ENCODE measurements at places on chromosomes 5 and 9.

DNA sequence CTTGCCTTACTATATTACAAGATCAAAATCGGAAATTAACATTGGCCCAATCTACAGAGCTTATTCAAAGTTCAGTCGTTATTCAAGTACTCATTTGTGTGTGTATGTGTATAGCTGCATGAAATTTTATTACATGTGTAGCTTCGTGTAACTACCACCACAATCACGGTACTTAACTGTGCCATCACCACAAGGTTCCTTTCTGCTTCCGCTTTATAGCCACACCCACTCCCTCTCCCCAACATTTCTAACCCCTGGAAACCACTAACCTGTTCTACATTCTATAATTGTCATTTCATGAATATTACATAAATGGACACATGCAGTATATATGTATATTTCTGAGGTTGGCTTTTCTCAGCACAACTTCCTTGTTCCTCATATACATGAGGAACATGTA is 4.0 kb upstream of the TEX48 start:
- no peak for DNase-seq

DNA sequence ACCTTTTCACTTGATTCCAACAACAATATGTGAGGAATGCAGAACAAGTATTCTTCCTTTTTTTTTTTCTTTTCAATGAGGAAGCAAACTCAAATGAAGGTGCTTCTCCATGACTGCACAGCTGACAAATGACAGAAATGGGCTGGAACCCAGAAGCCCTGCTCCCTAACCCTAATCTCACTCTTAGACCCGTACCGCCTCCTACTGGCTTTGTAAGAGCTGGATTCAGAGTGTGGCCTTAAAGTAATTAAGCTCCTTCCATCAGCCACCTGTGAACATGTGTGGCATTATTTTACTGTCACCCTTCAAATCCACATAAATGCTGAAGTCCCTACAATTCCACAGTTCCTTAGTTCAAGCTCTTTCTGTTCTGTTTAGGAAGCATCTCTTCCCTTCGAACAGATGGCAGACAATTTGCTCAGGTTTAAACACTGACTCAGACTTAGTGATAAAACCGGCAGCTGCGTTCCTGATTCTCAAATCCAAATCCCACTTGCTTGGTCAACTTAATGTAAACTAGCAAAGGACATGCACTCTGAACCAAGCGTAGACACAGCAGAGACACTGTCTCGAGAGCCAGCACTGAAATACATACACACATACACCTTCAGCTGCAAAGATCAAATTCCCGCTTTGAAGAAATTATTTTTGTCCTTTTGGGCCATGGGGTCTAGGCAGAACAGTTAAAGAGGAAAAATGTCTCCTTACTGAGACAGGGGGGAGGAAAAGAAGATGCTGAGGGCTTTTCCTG is 316.7 kb upstream of the TLE4 start:
- DNase-seq: no peak

- DNase-seq: no peak
Observed at GRCh38 chr5:6573651-6574101, 59.2 kb downstream of the NSUN2 start.

DNA sequence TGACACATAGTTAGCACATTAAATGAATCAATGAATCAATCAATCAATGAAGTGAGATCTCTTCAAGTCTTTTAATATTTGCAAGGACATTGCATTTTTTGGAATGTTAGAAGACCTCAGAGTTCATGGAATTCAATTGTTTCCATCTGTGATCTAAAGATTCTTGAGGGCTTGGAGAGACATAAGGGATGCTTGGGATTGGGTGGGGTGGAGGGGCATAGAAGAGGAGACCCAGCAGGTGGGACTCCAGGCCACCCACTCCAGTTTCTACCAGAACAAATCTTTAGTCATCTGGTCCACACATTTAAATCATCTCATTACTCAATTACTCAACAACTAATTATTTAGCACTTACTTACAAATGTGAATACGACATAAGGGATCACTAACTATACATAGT is 251.0 kb upstream of the TRIM32 start:
- no peak for DNase-seq

GRCh38 chr9:131174681-131175239 is 49.4 kb downstream of the NUP214 start:
- no peak for DNase-seq

DNA sequence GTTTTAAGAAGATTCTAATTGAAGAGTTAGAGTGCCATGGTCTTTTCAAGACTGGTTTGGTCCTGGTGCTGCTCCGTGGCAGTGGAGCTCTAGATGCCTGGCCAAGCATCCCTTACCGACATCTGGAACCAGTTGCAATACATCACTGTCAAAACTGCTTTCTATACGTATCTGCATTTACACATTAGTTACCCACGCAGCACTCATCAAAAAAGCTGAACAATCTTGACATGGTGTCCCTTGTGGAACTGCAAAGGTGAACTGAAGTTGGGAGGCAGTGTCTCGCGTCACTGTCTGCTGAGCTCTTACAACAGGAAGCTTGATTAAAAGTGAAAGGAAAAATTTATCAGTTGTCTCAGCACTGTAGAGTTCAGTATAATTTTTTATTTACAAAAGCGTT is 82.6 kb downstream of the PBX3 start:
- DNase-seq: peak; percentile 53

DNA sequence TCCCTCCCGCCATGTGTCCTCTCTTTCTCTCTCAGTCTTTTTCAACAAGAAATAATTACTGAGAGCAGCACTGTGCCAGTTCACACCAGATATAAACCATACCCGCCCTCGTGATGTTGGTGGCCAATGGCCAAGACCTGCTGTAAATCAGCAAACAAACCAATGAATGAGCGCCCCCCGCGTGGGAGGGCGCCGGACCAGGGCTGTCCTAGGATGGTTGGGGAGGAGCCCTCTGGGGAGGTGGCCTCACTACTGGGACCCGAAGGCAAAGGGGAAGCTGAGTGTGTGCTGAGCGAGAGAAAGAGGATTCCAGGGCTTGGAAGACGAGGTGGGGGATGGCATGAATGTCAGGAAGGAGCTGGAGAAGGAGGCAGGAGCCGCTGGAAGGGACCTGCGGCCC is 51.2 kb upstream of the BARHL1 start:
- no peak for DNase-seq

GRCh38 chr5:139961435-139962157 is 81.5 kb downstream of the NRG2 start:
- no peak for DNase-seq

DNA sequence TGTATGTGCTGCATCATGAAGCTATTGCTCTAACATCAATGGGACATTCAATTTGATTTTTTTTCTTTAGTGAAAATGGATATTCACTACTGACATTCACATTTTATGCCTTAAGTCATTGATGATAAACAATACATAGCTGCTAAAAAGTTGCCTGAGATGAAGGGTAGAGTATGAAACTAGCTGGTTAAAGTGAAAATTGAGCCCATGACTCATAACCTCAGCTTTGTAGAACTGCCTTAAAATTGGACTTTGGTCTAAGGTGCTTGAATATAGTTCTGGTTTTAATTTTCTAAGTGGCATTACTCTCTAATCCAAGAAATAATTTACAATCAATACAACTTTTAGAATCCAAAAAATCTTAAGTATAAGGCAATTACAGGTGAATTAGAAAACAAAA is 740.4 kb upstream of the RIOK2 start:
- DNase-seq: no peak

DNA sequence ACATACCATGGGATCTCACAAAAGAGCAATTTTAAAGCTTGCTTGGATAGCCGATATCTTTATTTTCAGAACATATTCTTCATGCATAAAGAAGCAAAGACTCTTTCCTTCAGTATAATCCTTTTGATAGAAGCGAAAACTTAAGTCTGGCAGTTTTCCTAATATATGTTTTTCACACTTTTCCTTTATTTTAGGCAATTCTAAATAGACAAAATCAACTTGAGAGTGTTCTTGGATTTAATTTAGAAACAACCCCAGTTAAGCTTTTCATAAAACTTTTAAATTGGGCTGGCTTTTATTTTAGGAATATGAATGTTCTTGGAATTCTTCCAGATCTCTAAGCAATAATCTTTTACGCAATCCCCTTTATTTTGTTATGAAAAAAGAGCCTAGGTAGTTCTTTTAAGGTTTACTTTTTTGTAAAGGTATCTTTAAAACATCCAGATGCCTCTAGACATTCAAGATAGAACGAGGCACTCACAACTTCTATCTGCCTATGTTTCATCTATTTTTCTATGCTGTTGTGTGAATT is 51.5 kb upstream of the HSPB3 start:
- no peak for DNase-seq

- no peak for DNase-seq
Observed at GRCh38 chr5:118434522-118434921, 553.8 kb downstream of the DTWD2 start.

GRCh38 chr9:21505425-21506179 is 23.5 kb upstream of the IFNE start:
- DNase-seq: no peak

- no peak for DNase-seq
Observed at GRCh38 chr5:67249590-67249895, 52.9 kb upstream of the CD180 start.

- DNase-seq: peak; percentile 29
Observed at GRCh38 chr5:41843456-41844370, 26.5 kb downstream of the OXCT1 start.

All from inflammatory macrophage treated with lipopolysaccharide for 1 hour (primary cell).